ENCODE measurements at places on chromosomes 6 and 20. TPM values are rescaled to one million over a fixed set of nuclear protein-coding genes. Genes with fewer than 3 reads are reported as not detected.

GRCh38 chr6:41399424-41399823 lies 64.0 kb downstream of the NCR2 start:
- no peak for DNase-seq

DNA sequence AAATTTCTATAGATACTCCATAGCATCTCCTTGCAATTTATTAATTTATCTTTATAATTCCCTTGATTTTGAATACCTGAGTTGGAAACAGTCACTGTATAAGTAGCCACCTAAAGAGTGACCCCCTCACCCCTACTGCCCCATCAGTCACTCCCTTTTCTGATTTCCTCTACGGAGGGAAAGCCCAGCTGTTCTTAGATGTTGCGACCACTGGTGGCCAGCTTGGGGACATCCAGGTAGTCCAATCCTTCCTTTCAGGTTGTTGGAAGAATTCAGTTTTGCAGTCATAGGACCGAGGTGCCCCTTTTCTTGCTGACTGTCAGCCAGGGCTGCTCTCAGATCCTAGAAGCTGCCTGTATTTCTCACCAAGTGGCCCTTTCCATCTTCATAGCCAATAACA lies 87.8 kb downstream of the BMP6 start:
- DNase-seq: no peak

GRCh38 chr20:59848182-59848581 lies 85.3 kb downstream of the SYCP2 start:
- DNase-seq: no peak

DNA sequence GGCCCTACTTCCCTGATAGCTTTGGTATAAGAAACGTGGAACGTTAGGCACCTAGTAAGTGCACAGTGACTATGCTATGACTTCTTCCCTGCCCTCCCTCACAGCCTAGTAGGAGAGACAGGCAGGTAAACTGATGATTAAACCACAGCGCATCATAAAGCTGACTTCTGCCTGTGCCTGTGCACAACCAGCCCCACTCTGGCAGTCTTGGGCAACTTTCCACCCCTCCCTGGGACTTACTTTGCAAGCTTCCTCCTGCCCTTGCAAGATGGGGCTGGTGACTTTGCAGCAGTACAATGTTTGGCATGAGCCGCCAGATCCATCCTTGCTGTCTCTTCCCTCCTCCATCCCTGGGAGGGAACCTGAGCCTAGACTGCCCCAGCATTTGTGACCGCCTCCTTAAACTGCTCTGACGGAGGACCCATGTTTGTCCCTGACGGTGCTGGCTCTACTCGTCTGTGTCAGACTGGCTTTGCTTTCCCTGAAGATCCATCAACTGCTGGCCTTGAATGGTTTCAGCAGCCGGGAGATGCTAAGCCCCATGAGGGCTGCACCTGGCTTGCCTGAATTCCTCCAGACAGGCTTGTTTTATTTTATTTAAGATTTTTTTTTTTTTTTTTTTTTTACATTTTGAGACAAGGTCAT lies 36.1 kb downstream of the EFCAB8 start:
- DNase-seq: no peak

Gene PKHD1
- total RNA-seq: not detected

Gene EGFL8
- total RNA-seq: 0.18 TPM

Gene DACT2
- total RNA-seq: not detected
